ENCODE measurements at places on chromosomes 4 and X. TPM values are rescaled to one million over a fixed set of nuclear protein-coding genes. Genes with fewer than 3 reads are reported as not detected.

Gene CFAP47
- 0.15 TPM for total RNA-seq

- peak; percentile 53 for DNase-seq
Observed at GRCh38 chrX:109840585-109840984, 107.5 kb upstream of the ACSL4 start.

Gene IL1RAPL2
- total RNA-seq: 0.07 TPM

Gene EPHA5
- total RNA-seq: 21.5 TPM

DNA sequence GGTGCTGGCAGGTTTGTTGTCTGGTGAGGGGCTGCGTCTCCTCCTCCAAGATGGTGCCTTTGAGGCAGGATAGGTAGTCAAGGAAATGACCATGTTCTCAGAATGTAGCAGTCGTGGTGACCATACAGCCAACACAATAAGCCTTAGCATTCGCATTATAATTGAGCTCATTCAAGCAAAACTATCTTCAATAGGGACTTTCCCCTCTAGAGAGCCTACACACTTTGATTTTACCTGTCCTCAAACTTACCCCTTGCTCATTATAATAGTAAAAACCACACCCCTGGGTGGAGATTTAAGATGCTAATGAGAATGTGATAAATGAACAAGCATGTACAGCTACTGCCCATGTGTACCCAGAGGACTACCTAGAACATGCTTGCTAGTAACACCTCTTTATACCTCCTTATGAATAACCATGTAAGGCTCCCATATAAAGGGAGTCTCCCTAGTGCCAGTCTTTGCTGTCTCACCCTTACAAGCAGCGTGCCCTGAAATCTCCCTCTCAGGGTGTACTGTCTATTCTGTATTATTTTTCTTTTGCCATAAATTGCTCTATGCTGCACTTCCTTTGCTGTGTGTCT is 48.2 kb downstream of the FGFBP1 start:
- DNase-seq: no peak

DNA sequence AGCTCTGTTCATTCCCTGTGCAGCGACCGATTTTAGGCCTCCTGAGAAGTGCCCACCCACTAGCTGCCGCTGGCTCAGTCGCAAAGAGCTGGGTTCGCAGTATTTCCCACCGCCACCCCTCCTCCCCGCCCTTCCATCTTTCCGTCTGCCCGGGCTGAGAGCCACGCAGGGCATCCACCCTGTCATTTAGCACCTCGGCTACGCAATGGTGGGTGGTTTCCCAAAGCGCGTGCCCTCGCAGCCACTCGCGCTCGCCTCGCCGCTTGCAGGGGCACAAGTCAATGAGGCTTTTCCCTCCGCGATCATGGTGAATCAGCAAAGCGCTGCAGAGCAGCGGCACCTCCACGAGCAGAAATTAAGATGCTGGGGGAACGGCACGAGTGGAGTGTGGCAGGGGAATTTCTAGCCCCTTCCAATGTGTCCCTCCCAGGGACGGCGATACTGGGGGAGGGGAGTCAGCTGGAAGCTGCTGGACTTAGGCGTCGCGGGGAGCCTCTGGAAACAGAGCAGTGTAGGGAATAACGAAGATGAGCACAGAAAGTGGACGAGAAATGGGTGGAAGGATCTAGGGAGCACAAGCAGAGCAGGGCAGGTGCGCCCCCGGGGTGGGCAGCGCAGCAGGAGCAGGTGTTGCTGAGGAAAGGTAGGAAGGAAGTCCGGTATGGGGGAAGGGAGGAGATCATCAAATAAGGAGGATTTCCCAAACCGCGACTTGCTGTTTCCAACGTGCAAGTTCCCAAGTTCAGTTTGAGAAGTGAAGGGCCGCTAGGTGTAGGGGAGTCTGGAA is 2.4 kb upstream of the PTCHD1 start:
- DNase-seq: peak; percentile 19

Data from NCI-H460 (cell line).